ENCODE measurements at places on chromosomes 3 and 15.

DNA sequence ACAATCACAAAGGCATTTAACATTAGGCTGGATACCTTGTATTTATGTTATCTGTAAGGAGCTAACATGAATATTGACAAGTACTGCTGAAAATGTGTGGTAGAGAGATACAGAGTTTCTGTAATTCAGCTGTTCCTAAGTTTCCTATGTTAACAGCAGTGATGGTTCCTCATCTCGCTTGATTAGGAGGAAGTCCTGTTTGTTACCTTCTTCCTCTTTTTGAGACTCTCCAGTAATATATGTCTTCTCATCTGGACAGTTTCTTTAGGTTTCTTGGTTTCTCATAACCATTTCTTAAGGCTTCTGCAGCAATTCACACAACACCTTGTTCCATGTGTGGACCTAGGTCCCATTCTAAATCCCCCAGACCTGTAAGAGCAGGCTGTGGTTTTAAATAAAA is 11.4 kb upstream of the PEX5L start:
- DNase-seq: peak; percentile 10

DNA sequence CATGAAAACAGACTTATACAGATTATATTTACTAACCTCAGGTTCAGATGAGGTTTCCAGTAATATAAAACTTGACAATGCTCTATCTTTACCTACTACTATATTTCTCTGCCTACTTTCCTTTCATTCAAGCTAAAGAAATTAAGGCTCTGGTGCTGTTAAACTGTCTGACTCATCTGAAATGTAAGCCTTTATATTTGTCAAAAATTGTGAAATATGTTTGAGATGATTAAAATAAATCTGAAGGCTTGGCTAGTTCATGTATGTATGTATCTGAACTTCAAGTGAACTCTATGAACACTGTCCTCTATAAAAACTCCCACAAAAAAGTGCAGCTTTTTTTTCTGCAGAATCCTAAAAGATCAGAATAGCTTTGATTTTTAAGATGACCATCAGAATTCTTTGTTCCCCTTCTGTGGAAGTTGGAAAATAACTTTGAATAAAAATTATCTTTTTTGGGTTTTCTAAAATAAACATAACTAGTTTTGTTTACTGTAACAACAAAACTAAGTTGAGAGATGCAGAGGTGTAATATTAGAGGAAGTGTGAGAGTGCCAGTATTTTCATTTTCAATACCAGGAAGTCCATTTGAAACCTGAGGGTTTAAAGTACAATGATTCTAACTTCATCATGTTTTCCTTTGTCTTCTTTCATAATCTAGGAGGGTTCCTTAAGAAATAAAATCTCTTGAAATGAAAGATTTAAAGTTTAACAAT is 42.2 kb downstream of the ILDR1 start:
- no peak for DNase-seq

DNA sequence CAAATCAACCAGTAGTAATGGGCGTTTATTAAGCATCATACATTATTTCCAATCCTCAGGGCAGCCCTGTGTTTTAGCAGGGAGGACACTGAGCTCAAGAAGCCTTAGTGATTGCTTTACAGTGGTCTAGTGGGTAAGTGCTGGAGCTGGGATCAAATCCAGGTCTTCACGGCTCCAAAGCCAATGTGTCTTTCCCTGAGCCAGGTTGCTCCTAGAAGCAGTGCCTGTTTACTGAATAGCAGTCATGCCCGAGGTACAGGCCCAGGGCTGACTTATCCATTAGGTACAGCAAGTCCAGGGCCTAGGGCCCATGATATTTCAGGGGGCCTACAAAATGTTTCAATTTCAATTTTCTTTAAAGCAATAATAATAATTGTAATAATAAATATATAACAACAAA is 9.6 kb upstream of the SMAD6 start:
- DNase-seq: no peak

- DNase-seq: no peak
These were observed 154.6 kb downstream of the ADAM10 start for GRCh38 chr15:58594898-58595297.

DNA sequence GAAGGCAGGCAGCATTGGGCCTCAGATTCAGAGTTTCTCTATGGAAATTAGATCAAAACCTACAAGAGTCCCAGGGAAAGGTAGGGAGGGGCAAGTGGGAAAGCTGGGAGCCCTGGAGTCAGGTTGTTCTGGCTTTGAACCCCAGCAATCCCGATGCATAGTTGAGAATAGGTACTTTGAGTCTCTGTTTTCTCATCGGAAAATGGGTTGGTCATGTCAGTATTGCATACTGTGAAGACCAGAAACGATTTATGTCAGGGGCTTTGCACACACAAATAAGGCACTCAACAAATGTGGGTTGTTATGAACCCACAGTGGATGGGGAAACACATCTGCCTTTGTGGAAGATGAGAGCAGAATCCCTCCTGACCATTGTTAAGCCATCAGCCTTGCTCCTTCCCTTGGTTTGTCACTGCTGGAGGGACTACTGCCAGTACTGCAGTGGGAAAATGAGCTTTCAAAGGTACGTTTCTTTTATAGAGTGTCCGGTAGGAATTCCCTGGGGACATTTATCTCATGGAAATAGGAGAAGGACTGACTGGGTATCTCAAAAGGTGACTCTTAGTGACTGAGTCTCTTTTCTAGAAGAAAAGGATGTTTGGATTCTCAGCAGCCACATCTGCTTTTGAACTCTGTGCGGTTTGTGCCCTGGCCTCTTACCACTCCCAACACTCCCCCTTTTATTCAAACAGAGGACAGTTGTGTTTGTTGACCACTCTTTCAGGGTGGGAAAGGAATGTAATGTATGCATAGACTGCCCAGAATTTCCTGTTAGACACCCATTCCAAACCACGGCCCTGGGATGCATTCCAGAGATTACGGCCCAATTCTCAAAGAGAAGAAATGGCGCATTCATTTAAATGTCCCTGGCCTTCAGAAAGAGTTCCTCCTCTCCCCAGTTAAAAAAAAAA is 54.6 kb upstream of the VILL start:
- no peak for DNase-seq

DNA sequence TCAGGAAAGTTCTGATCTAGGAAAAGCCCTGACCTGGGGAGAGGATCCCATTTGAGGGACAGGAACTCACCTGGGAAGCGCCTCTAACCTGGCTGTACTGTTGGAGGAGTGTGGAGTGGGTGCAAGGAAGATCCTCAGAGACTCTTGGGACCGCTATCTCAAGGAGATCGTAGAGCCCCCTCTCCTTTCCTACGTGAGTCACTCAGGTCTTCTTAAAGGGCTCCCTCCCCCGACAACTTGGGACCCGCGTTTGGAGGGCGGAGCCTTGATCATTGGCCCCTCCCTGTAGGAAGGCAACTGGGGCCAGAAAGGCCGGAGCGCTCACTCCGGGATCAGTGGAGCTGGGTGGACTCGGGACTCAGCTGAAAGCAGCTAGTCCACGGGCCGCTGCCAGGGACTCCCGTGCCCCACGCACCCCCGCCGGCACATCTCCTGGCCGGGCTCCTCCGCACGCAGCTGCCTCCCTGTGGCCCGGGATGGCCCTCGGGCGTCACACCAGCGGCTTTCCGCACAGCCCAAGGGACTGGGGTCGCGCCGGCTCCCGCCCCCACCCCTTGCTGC is 520 bp downstream of the SLC26A6 start:
- DNase-seq: peak; percentile 81

DNA sequence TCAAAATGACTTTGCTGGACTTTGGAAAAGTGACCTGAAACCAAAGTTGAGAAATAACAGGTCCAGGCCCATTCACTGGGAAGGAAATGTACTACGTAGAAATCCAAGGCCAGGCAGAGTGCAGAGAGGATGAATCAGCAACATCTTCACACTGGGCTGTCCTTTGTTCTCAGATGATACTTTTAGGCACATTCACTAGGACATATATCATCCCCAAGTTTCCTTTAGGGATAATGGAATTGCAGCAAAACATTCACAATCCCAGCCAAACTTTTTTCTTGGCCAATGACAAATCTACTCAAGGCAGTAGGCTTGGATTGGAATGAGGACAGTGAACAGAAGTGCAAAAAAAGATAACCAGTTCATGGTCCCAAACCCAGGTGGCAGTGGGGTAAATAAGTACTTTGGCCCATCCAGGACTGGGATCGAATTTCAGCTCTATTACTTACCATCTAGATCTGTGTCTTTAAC is 75.1 kb downstream of the CLDN11 start:
- no peak for DNase-seq

DNA sequence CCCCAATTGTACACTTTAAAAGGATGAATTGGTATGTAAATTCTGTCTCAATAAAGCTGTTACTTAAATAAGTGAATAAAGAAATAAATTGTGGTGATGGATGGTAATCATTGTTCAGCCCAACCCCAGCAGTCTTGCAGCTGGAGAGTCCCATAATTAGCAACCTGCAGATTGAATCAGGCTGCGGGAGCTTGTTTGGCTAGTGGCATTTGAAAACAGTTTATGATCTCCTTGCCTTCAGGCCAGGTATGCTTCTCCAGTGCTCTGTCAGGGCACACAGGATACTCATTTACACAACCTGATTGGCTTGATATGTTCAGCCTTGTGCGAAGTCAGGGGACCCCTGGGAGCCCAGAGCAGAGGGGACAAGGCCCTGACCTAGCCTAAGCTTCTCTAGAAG is 16.5 kb upstream of the TSEN2 start:
- no peak for DNase-seq

GRCh38 chr15:72009222-72009621 is 108.7 kb downstream of the MYO9A start:
- no peak for DNase-seq

GRCh38 chr3:36403661-36404060 is 23.4 kb downstream of the STAC start:
- no peak for DNase-seq

DNA sequence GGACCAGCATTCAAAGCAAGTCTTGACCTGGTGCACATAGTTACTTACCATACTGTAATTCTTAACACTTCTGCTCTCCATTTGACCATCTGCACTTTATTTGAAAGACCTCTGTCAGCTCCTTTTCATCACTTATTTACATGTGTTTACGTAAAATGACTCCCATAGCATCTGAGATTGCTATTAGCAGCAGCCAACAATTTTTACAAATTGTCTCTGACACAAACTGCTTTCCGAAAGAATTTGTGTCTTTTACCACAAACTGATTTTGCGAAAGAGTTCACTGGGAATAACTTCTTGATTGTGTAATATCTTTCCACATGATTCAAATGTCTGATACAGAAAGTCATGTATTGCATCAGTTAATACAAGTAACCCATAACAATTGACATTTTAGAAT is 144.1 kb upstream of the PEX5L start:
- no peak for DNase-seq

GRCh38 chr3:26715431-26715830 is 92.9 kb downstream of the LRRC3B start:
- no peak for DNase-seq

GRCh38 chr15:55320238-55320550 is 1.2 kb downstream of the PIGB start:
- peak; percentile 20 for DNase-seq

GRCh38 chr15:57680021-57680420 is 26.5 kb upstream of the POLR2M start:
- no peak for DNase-seq

- no peak for DNase-seq
These were observed 20.0 kb downstream of the TRIM71 start for GRCh38 chr3:32837789-32838188.

DNA sequence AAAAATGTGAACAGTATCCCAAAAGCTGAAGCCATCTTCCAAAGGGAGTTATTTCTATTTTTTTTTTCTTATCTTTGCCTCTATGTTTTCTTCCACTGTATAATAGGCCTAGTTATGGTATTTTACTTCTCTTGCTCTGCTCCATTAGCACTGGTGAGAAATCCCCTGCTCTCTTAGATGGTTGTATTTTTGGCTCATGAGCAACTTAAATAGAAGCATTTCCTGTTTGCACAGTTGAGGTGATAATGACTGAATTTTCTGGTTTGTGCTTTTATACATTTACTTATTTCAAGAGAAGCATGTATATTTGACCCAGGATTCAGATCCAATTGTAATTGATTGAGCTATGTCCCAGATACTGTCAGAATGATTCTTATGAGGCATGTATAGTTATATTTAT is 61.6 kb upstream of the CD200R1L start:
- DNase-seq: no peak

- peak; percentile 83 for DNase-seq
These were observed 105.0 kb downstream of the KLHL25 start for GRCh38 chr15:85689729-85690128.

- DNase-seq: no peak
These were observed 294.9 kb upstream of the SOX14 start for GRCh38 chr3:137469263-137469662.

DNA sequence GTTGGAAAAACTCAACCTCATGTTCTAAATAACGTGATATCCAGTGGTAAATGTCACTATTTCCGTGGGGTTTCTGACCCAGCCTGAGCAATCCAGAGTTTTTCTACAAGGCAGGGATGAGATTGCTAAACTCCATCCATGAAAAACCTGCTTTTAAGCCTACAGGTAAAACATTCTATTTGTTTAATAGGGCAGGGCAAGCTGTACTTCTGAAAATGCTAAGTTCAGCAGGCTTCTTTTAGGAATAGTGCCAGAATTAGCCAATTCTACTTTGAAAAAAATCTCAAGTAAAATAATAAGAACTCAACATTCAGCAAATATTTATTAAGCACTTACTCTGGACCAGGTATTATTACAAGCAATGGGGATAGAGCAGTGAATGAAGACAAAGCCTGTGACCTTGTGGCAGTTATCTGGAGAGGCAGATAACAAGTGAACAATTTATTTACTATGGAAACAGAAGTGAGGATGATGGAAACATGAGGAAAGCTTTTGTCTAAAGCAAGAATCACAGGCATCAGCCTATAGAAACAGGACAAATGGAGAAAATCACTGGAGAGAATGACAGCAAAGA is 13.3 kb downstream of the RPSA start:
- no peak for DNase-seq

DNA sequence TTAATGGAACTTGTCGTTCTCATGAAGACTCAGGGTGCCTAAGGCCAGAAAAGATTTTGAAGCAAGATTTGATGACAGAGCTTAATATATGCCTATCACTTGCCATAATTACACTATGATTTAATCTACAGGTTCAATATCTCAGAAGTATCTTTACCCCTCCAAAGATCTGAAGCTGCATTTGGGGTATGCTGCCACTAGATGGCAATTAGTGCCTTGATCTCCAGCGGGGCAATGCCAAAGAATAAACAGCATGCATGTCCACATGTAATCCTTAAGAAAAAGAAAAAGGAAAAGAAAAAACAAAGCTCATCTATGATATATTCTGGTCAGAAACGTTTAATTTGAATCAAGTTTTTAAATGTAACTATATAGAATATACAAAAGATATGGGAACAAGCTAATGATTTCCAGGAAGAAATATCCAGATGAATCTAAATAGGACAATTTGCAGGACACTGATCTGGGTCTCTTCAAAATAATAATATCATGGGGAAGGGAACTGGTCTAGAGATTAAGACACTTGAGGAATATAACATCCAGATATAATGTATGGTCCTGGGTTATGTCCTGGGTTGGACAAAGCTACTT is 55.0 kb upstream of the SOX14 start:
- peak; percentile 27 for DNase-seq

Data from hematopoietic multipotent progenitor cell treated with erythropoietin and hydrocortisone succinate and interleukin-3 and kit ligand, for 6 days (in vitro differentiated cells).